ENCODE measurements at places on chromosomes 2 and 18.

DNA sequence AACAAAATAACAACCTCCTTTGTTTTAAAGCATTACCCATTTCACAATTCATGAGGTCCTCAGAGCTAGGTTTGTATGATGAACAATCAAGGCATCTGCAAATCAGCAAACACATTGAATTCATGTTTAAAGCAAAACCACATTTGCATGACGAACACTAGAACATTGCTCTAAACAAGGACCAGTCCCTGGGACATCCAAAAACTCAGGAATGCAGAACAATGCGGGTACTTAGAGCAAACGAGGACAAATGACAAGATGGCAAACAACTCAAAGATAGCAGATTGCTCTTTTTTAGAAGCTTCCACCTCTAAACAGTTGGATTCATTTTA is 45.7 kb upstream of the RALBP1 start:
- DNase-seq = no peak

- peak; percentile 37 for DNase-seq
Measured at GRCh38 chr2:161992531-161992930, 81.5 kb downstream of the DPP4 start.

DNA sequence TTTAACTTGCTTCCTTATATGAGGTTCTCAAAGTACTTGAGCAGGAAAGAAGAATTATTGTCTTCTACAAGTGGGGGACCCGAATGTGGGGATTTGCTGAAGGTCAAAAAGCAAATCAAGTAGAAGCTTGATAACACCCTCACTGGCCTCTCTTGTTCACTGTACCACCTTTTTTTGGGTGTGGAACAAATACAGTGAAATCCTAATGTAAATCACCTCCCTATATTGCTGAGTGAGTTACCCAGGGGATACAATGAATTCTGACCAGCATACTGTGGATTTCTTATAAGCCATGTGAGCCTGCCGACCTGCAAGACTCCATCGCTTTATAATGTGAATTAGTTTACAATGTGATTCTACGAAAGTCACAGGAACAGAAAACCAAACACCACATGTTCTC is 66.5 kb downstream of the DOCK10 start:
- DNase-seq = no peak

GRCh38 chr2:178056345-178056744 is 16.2 kb downstream of the PDE11A start:
- DNase-seq = no peak

GRCh38 chr2:46163804-46164528 is 133.2 kb upstream of the EPAS1 start:
- no peak for DNase-seq

DNA sequence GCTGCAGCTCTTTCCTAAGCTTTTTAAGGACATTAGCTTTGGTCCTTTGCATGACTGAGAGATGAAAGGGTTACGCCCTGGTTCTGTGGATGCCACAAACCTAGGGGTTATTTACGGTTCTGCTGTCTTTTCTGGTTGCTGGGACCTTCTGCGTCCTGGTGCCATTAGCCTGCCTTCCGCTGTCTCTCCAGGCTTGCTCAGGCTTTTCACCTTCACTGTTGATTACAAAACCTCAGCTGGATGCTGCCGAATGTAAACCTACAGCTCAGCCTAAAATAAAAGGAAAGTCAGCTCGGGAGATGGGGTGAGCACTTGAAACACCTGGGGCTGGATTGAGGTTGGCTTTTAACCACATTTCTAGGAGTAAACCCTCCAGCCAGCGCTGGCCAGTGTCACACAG is 130.9 kb upstream of the ARHGAP28 start:
- no peak for DNase-seq

GRCh38 chr2:231745303-231746038 is 35.6 kb downstream of the PDE6D start:
- DNase-seq = no peak

DNA sequence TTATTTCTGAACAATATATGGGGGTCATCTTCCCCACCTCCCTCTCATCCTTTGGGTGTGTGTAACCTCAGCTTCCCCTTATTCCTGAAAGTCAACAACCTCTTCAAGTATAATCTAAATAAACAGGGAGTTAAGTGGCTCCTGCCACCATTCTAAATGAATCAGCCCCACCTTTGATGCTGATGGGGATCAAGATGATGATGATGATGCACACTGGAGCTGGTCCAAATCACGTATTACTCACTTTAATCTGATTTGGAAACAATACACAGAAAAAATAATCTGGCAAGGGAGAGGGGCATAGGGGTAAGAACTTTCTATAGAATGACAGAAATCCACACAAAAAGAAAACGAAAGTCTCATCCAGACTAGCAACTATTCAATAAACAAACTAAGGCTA is 7.1 kb downstream of the ACVR1 start:
- DNase-seq = no peak

GRCh38 chr18:48662011-48662661 is 123.3 kb downstream of the CTIF start:
- DNase-seq = peak; percentile 87

DNA sequence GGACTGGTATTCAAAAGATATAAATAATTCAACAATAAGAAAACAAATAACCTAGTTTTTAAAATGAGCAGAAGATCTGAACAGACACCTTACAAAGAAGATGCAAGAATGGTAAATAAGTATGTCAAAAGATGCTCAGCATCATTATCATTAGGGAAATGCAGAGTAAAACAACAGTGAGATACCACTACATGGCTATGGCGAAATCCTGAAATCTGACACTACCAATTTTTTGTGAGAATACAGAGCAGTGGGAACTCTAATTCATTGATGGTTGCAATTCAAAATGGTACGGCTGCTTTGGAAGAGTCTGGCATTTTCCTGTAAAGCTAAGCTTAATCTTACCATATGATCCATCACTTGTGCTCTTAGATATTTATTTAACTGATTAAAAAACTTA is 151.8 kb downstream of the UBR3 start:
- peak; percentile 27 for DNase-seq

GRCh38 chr2:191675807-191676721 is 1.9 kb upstream of the NABP1 start:
- DNase-seq = no peak

DNA sequence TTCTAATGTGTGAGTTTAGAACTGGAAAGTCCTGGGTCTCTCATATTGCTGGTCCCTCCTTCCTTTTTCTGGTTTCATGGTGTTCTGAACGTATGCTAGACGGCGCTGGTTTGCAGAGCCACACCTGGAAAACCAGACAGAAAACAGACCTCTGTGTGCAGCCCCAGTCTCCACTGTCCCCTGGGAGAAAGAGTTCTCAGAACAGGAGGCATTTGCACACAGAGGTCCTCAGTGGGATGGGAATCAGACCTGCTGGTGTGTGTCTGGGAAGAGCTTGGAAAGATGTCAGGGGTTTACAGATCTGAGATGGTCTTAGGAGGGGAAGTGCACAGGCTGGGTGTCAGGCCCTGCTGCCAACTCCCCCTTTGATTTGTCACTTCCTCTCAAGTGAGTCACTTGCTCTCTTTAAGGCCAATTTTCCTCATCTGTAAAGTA is 14.9 kb upstream of the MBP start:
- DNase-seq = peak; percentile 37

DNA sequence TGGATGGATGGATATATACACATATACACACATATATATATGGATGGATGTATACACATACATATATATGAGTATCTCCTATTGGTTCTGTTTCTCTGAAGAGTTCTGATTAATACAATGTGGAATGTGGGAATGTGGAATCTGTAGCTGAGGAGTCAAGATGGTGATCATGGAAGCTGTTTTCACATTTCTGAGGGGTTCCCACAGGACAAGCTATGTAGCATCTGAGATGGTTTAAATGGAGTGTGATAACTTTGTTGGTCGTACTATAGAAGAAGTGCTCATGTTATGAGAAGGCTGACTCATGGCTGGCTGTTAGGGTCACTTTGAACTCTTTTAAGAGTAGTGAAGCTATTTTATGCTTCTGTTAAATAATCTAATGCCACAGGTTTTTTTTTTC is 279.7 kb downstream of the MEIS1 start:
- peak; percentile 22 for DNase-seq

DNA sequence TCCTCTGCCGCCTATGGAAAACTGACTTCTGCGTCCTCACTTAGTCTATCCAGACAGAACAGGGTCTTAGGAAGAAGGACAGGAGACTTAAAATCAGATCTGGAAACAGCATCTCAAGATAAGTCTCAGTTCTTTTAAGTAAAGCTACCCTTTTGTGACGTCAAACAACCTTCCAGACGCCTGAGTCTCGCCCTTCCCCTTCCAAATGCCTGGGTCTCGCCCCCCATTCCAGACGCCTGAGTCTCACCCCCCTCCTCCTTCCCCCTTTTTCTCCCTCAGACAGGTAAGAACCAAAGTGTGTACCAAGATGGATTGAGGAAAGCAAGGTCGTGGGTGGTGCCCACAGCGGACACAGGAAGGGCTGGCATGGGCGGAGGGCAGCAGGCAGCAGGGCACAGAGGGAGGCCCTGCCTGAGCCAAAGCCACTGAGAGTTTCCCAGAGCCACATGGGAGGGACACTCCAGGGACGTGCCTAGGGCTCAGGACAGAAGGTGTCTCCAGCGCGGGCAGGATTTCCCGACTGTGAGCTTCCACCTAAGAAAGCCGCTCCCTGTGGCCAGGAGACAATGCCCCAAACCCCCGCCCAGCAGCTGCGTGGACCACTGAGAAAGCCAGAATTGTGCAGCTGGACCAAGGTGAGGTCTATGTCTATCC is 51.3 kb downstream of the ANKMY1 start:
- no peak for DNase-seq

DNA sequence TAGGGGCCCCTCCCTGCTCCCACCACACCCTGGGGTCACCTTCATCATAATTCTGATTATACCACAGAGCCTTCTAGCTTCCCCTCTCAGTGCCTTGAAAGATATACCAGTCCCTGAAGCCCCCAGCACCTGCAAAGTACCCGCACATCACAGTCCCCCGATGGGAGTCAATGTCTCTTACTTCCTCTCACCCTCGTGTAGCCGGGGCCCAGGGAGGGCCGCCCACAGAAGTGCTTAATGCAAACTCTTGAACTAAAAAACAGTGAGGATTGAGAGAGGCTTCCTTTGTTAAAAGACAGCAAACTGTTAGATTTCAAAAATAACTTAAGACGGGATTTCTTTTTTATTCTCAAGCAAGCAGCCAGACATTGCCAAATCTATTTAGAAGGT is 76.5 kb downstream of the SFXN5 start:
- DNase-seq = no peak

- peak; percentile 37 for DNase-seq
Measured at GRCh38 chr18:68766433-68766832, 31.4 kb upstream of the CCDC102B start.

- DNase-seq = peak; percentile 53
Measured at GRCh38 chr2:172806493-172806892, 70.8 kb downstream of the RAPGEF4 start.

- no peak for DNase-seq
Measured at GRCh38 chr18:48293954-48294898, 115.0 kb downstream of the ZBTB7C start.

DNA sequence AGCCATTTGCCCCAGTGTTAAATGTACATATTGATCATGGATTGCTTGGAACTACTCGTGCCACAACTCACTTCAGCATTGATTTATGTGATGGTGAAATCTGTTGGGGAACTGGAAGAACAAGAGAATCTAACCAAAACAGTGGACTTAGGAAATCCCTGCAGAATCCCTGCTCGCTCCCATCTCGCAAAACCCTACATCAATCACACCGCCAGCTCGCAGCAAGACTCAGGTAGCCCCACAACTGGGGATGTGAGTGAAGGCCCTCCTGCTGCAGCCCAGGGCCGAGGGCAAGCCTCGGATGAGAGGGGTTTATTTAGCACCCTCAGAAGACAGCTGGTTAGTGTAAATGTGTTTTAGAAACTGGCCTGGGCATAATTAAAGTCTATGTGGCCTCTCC is 171.6 kb downstream of the ANAPC1 start:
- DNase-seq = no peak

DNA sequence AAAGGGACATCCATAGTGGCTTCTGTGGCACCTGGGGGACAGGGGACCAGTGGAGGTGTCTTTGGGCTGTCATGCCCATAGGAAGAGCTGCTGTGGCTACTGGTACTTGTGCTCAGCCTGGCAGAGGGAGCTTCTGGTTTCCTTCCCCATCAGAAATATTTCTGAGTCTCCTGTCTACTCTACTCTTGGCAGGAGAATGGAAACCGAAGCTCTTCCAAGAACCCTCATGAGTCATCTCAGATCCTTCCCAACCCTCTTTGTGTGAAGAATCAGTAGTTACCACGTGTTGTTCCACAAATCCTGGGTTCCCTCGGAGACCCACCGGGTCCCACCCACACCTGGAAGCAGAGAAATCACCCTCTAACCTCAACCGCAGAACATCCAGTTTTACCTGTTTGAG is 234.9 kb downstream of the FHOD3 start:
- DNase-seq = peak; percentile 51

GRCh38 chr2:134917360-134917865 is 1.2 kb upstream of the CCNT2 start:
- no peak for DNase-seq

GRCh38 chr2:195026261-195026660 is 630.8 kb upstream of the SLC39A10 start:
- peak; percentile 49 for DNase-seq

- DNase-seq = peak; percentile 40
Measured at GRCh38 chr2:46845542-46846486, 69.8 kb downstream of the MCFD2 start.

DNA sequence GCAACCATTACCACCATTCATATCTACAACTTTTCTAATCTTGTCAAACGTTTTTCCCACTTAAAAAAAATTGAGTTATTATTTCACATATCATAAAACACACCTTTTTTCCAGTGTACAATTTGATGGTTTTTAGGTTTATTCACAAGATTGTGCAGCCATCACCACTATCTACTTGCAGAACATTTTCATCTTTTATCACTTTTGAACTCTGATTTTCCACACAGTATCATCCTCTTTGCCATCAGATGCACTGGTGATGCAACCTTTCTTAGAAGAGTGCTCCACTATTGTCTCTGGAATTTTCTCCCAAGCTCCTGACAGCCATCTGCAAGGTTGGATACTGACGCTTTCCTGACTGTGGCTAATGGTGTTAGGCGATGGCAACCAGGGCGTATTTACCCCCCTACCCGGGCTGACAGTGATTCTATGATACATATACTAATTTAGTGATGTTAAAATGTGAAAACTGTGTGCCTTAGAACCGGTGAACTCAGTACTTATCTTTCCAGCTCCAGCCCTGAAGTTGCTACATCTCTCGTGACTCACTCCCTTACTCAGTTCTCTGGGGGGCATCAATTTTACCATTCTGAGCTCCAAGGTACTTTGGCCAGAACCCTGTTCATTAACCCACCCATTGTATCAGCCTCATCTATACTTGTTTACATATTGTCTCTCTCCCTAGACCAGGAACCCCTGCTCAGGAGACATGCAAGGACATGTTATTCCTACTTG is 105.4 kb upstream of the SPRED2 start:
- peak; percentile 59 for DNase-seq

- no peak for DNase-seq
Measured at GRCh38 chr2:62824388-62824787, 118.9 kb downstream of the EHBP1 start.
